NCI-H1048 (cell line): ENCODE measurements at places on chromosomes 16 and 17.

GRCh38 chr16:2243781-2244180 is 7.5 kb downstream of the DNASE1L2 start:
- no peak for DNase-seq

- DNase-seq, result no peak
Measured at GRCh38 chr16:21117567-21117966, 33.1 kb downstream of the DNAH3 start.

- no peak for DNase-seq
Measured at GRCh38 chr16:5790512-5790911, 692.9 kb upstream of the EEF2KMT start.

- no peak for DNase-seq
Measured at GRCh38 chr16:73527187-73527586, 479.3 kb upstream of the ZFHX3 start.
